ENCODE measurements at places on chromosomes 1 and 21. TPM values are rescaled to one million over a fixed set of nuclear protein-coding genes. Genes with fewer than 3 reads are reported as not detected.

MXRA8 gene
- not detected for total RNA-seq

FASLG gene
- 8.2 TPM for total RNA-seq

SH3BGR gene
- total RNA-seq, result 3.1 TPM

GRCh38 chr1:151892190-151892589 lies 17.1 kb downstream of the THEM4 start:
- DNase-seq, result no peak

DNA sequence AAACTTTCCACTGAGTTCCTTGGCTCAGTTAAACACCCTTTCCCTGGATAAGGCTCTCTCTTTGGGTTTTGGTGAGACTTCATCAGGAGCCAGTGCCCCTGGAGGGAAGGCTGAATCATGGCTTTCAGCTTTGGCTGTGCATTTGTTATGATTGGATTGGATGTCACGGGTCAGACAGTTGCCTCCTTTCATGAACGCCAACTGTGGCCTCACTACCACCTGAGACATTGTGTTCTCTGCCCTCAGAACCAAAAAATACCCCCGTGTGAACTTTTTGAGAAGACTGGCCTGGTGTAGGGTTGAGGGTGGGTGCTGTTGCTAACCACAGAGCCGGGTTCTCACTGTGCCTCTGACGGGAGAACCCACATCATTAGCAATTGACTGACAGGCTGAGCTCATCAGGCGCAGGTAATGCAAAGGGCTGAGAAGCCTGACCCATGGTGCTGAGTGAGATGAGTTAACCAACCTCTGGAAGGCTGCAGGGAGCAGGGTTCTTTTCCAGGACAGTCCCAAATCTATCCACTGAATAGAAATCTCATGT lies 65.6 kb downstream of the HHAT start:
- DNase-seq, result no peak

DNA sequence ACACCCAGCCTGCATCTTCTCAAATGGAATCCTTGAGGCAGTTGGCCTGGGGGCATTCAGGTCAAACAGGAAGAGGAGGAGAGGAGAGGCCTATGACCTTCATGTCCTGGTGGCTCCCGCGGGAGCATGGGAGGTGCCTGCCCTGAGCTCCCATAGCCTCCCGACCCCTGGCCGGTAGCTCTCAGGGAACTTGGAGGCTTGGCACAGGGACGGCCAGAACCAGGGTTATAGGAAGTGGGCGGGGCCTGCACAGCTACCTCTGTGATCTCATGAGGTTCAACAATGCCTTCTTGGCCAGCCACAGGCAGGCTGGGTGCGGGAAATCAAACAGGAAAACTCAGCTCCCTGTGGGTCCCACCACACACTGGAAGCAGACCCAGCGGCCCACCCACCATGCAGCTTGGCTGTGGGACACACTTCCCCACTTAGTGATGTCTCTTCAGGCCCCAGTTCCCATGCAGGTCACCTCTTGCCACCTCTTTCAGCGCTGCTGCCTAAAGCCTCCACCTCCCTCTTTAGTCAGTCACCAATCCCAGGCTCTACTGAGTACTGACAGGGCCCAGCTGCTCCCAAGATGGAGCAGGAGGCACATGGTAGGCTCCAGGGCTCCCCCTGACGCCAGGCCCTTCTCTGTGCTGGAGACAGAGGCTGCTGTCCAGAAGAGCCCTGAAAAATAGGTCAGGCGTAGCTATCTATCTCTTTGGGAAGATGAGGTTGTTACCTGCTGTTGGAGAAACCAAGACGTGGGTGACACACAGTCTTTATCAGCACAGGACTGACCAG lies at the start of gene SLFNL1:
TSS of gene SLFNL1 (minus strand) at position 200 of the 783 bp plus-strand sequence. CDS start 1,065 bp downstream, outside the sequence.
- no peak for DNase-seq

GRCh38 chr1:5297886-5298239 lies 643.5 kb downstream of the AJAP1 start:
- DNase-seq, result no peak

DNA sequence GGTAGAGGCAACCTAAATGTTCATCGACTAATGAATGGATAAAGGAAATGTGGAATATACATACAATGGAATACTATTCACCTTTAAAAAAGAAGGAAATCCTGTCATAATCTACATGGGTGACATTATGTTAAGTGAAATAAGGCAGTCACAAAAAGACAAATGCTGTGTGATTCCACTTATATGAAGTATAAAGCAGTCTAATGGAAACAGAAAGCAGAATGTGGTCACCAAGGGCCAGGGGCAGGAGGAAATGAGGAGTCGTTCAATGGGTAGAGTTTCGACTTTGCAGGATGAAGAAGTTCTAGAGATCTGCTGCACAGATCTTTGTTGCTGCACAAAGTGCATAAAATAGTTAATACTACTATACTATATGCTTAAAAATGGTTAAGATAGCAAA lies 7.8 kb downstream of the DIPK1A start:
- DNase-seq, result peak; percentile 68

DNA sequence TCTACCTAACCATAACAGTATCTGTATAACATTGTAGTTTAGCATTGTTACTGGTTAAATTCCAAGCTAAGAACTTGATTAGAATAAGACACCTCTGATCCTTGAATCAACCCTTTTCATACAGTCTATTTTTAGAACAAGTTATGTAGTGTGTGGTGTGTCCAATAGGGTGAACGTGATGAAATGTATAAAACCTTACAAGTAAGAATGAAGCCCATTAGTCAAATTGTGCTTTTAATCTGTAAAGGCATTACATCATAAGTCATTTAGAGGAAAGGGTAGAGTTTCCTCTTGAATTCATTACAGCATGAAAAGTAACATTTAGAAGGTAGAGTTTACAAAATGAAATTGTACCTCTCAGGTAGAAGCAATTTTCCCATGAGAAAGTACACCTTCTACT lies 479.2 kb downstream of the LTN1 start:
- no peak for DNase-seq

- no peak for DNase-seq
Measured at GRCh38 chr1:116470671-116471070, 97.6 kb downstream of the ATP1A1 start.

DNA sequence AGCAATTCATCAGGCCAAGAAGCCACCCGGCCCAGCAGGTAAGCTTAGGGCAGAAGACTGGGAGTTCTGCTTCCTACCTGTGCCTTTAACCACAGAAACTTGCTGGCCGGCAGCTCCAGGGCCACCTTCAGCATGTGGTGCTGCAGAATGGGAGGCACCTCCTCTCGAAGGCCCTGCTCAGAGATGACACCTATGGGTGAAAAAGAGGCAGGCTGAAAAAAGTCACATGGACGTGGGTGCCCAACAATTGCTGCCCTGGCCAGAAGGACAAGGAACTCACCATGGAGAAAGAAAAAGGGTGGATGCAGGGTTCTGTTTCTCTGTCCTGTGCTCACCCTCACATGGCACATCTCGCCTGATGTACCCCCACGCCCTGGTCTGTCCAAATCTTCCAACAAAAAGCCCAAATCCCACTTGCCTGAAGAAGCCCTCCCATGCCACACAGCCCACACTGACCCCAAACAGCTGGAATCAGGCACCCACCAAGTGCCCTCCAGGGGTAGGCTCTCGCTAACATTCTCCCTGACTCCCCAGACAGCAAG lies 33.0 kb downstream of the URB1 start:
- no peak for DNase-seq

- DNase-seq, result no peak
Measured at GRCh38 chr1:228162286-228163006, 3.2 kb upstream of the IBA57 start.

- DNase-seq, result no peak
Measured at GRCh38 chr1:119662034-119662437, 14.0 kb upstream of the ZNF697 start.

GRCh38 chr1:180033390-180033789 lies 78.8 kb downstream of the CEP350 start:
- DNase-seq, result no peak

DNA sequence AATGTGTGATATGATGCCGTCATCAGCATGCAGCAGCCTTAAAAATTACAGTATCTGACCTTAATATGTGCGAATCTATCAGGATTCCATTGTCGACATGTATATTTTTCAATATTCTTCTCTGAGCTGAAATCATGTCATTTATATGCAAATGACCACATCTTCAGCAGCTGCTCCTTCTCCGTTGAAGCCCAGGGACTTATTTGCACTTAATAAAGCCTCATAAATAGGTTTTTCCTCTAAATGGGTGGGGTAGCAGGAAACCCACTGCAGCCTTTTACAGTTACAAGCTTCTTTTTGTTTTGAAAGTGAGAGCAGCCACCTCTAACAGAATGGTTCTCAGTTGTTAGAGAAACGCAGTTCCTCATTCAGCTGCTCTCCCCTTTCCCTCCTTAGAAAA lies 178.8 kb upstream of the ZNF644 start:
- DNase-seq, result no peak

Data from activated CD4-positive, alpha-beta memory T cell treated with anti-CD3 and anti-CD28 coated beads for 36 hours (primary cell).